ENCODE measurements at places on chromosomes 3 and 15.
A peak's percentile ranks its signal among the peaks of the same experiment; 100 is the strongest.

- no peak for DNase-seq
Observed at GRCh38 chr15:77052556-77052955, 18.4 kb downstream of the TSPAN3 start.

- no peak for DNase-seq
Observed at GRCh38 chr3:48747015-48747615, 30.1 kb upstream of the IP6K2 start.

GRCh38 chr15:63877713-63878271 lies 44.0 kb upstream of the HERC1 start:
- DNase-seq: no peak

- peak; percentile 45 for DNase-seq
Observed at GRCh38 chr3:124584245-124584551, 146.1 kb upstream of the UMPS start.

DNA sequence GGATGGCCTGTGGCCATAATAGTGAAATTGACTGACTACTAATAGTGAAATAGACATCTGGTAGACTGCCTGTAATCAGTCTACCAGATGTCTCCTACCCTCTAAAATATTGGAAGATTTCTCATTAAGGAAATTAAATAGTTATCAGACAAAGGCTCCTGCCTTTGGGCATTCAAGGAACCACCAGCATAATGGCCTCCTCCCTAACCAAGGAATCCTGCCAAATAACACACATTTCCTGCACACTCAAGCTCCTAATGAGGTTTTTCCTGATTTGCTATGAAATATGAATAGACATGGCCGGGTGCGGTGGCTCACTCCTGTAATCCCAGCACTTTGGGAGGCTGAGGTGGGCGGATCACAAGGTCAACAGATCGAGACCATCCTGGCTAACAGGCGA lies 14.6 kb downstream of the NUSAP1 start:
- DNase-seq: no peak

DNA sequence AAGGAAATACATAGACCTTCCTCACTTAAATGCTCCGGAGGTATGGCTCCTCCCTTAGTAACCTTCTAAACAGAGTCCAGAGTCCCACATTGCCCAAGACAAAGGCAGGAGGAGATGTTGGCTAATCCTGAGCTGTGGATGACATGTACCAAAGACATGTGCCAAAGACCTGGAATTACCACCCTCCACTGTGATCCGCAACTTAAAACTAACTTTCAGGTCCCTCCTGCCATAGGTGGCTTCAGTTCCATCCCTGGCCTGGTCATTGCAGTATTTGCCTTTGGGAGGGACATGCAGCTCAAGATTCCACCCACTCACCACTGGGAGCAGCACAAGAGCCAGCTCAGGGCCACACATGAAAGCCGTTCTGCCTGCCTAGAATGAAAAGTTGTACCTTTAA lies 28.0 kb downstream of the MYZAP start:
- DNase-seq: no peak

GRCh38 chr15:92503889-92504288 lies 110.2 kb downstream of the ST8SIA2 start:
- DNase-seq: no peak

DNA sequence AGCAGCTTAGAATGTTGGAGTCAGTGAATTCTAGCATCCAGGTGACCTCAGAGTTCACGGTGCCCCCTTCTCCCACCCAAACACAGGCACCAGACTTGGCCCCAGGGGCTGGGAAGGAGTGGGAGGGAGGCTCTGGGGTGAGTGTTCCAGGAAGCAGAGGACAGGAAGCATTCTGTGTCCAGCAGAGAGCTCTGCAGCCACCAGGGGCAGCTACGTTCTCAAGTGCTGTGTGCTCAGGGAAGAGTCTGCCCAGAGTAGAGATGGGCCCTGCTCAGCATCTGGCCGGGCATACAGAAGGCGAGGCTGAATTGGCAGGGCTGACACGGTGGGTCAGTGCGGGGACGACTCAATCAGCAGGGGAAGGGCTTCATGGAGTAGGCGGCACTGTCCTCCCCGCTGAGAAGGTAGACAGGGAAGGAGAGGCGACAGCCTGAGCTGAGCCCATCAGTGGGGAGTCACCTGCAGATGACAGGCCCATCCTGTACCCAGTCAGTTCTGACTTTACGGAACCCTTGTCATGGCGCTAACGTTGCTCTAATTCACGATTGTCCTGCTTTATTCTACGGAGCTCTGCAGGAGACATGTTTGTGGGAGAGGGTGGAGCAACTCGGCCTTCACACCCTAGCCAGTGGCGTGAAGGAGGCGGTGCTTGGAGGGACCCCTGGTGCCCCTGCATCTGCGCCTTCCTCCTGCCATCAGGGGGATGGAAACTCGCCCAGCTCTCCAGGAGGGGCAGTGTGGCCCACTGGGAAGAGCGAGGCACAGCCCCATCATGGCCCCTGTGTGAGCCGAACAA lies 82.2 kb downstream of the C3orf70 start:
- DNase-seq: no peak

DNA sequence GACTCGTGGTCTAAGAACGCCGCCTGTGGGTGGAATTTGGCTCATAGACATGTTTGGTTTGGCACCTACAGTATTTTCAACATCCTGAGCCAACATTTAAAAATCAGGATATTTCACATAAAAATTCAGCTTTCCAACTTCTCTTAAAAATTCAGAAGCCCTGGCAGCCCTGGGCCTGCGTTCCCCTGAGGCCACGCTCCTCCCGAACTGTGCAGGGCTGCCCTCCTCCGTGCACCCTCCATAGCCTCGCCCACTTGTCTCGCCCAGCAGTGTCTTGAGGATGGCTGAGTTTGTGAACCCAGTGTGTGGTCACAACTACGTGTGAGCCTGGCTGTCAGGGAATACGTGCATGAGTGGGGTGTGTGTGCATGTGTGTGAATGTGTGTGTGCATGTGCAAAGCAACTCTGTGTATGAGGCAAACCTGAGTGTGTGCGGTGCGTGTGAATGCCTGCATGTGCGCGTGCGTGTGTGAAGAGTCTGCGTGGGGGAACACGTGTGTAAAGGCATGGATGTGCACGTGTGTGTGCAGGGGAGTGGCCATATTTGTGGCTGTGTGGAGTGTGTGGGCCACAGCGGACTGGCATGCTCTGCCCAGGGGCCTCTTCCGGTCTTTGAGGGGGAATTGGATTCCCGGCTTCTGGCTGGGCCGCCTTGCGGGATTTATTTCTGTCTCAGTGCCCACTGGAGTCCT lies 30.9 kb downstream of the PTH1R start:
- no peak for DNase-seq

GRCh38 chr3:94626573-94626972 lies 563.7 kb downstream of the NSUN3 start:
- DNase-seq: no peak

DNA sequence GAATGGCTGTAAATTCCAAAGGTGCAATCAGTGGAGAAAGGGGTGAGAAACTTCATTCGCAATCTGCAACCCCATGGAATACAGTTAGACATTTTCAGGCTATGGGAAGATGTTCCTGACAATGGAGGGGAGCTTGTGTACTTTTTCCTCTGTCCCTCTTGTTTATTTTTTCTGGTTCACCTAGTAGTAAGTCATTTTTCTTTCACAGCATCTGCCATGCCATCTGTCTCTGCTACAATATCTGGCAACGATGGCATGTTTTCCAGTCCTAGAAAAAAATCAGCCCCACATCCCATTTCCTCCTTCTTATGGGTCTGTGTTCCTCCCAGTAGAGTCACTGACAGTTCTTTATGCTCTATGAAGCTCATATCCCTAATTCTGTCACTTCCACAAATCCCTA lies 76.0 kb downstream of the SSR3 start:
- no peak for DNase-seq

DNA sequence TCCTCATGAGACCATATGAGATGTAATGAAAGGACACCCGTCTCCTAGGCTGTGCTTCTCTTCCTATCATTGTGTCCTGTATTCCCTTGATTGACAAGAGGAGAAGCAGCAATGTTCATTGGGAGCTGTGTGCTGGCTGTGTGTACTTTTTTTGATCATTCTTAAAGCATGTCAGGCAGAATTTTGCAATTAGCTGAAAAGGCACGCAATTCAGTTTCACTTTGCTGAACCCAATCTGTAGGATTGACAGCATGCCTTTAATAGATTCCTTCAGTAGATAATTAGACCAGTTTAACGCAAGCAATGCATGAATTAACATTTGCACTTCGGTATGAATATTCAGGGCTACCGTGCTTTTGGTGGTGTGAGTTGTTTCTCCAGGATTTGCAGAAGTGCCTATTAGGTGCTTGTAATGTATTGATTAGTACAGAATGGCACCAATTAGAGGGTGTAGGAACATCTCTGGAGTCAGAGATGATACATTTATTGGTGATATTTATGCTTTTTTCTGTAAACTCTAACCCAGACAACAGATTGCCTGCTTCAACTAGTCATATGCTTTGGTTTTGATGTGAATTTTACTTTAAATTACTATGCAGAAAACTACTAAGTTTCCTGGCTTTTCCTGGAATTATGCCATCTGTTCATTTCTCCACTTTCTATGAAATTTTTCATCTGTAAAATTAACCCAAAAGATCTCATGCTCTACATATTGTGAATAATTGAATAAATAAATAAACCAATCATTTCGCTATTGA lies 114.3 kb downstream of the NSUN3 start:
- no peak for DNase-seq
